Activated CD4-positive, CD25-positive, alpha-beta regulatory T cell (primary cell): ENCODE measurements at places on chromosomes 4 and X.

GRCh38 chrX:77493677-77494553 is 46.7 kb downstream of the FGF16 start:
- DNase-seq = no peak

- no peak for DNase-seq
These were observed 33.8 kb downstream of the RBBP7 start for GRCh38 chrX:16836371-16836770.

DNA sequence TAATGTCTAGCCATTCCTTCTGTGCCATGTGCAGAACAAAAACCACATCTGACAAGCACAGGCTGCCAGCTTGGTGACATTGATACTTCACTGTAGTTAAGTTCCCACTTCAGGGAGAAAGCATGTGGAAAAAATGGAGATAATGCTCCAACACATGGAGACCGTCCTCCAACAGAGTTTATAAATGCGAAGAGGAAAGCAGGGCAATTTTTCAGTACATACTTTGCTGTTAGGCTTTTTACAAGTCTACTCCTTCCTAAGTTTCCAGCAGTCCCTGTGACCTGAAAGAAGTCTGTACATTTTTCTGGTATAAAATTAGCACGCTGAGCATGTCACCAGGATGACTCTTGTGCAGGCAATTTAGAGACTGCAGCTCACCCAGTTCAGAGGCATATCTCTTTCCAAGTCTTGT is 766.9 kb upstream of the IGFBP7 start:
- DNase-seq = no peak

- no peak for DNase-seq
These were observed 33.8 kb downstream of the NDP start for GRCh38 chrX:43939187-43939926.

- no peak for DNase-seq
These were observed 39.8 kb downstream of the GALNT7 start for GRCh38 chr4:173208420-173208819.

DNA sequence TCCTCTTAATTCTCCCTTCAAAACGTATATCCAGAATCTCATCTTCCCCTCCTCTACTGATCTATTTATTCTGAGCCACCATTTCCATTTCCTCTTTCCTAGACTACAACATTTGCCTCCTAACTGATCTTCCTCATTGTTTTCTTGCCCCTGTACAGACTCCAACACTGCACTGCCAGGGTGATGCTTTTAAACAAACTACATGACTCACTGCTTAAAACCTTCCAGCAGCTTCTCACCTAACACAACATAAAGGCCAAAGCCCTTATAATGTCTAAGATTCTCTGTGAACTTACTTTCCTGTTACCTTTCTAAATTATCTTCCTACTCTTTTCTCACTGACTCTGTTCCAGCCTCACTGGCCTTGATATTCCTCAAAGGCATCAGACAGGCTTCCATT is 161.0 kb upstream of the HS3ST1 start:
- DNase-seq = no peak

GRCh38 chr4:158819942-158820786 is 51.3 kb downstream of the FNIP2 start:
- DNase-seq = no peak

DNA sequence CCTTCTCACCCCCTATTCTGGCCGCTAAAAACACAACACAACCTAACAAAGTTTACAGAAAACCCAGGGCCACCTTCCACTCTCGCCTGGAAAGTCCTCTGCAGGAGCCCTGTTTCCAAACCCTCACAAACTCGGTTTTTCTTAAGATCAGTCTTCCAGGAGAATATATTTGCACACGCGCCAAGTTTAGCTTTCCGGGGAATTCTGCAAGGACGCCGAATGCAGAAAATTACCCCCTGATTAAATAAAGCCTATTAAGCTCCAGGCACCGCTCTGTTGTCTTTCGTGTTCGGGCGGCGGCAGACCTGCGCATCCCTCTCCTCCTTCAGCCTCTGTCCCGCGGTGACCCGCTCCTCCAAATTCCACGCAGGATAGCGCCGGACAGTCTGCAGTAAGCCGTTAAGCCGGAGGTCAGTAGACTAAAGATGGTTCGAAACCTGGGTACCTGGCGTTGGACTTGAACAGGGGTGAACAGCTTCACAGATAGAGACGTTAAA is 5.0 kb downstream of the MSX1 start:
- DNase-seq = no peak

DNA sequence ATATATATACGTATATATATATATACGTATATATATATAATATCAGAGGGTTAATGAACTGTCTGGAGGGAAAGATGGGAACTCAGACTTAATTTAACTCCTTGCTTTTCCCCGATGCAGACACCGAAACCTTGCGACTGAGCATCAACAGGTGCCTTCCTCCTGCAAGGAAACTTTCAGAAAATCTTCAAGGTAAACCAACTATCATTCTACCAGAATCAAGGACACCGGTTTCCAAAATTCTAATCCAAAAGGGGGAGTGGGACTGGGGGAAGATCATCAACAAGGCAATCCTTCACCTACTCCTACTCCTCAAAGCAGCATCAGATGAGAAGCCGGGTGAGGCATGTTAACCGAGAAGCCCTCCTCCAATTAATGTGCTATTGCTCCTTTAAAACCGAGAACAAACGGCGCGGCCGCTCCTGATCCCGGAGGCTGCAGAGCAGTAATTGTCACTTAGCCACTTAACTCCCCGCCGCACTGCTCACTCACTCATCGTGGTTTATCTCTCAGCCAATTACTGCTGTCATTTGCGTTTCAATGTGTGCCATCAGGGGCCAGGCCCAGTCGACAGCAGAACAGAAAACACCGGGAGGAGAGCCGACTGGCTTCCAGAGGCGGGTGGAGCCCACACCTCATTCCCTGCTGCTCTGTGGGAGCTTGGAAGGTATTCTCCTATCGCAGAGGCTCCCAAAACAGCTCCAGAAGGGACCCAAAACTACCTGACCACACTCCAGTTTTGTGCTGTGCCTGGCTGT is 61.7 kb downstream of the MAML3 start:
- no peak for DNase-seq

- no peak for DNase-seq
These were observed 28.5 kb downstream of the SASH3 start for GRCh38 chrX:129808158-129808828.
